ENCODE measurements at places on chromosomes 7 and 10. TPM values are rescaled to one million over a fixed set of nuclear protein-coding genes. Genes with fewer than 3 reads are reported as not detected.

GBF1 gene
- total RNA-seq: 40.3 TPM

ZCCHC24 gene
- total RNA-seq: 7.3 TPM

MKLN1 gene
- 34.5 TPM for total RNA-seq

TMEM26 gene
- not detected for total RNA-seq

SLC18A3 gene
- total RNA-seq: not detected

STEAP1 gene
- 27.6 TPM for total RNA-seq

SUV39H2 gene
- total RNA-seq: 17.7 TPM

HOXA5 gene
- total RNA-seq: 5.6 TPM

C7orf57 gene
- not detected for total RNA-seq

MRLN gene
- total RNA-seq: not detected

NUDCD3 gene
- total RNA-seq: 143 TPM

ACTL6B gene
- total RNA-seq: not detected

TMEM236 gene
- 0.17 TPM for total RNA-seq

PGAM2 gene
- 0.51 TPM for total RNA-seq

FEZF1 gene
- total RNA-seq: not detected

HKDC1 gene
- 0.85 TPM for total RNA-seq

CFAP46 gene
- 0.85 TPM for total RNA-seq

PIK3AP1 gene
- 0.14 TPM for total RNA-seq

STRIP2 gene
- 2.7 TPM for total RNA-seq

ACBD7 gene
- total RNA-seq: 0.85 TPM

WAC gene
- total RNA-seq: 51.6 TPM

MYO3A gene
- total RNA-seq: not detected

RAB19 gene
- not detected for total RNA-seq

ENTPD7 gene
- 25.2 TPM for total RNA-seq

CHAT gene
- not detected for total RNA-seq

CD36 gene
- total RNA-seq: 171 TPM

LLCFC1 gene
- total RNA-seq: not detected

CRPPA gene
- 2.0 TPM for total RNA-seq

GPR146 gene
- 69.9 TPM for total RNA-seq

PON1 gene
- not detected for total RNA-seq

C7orf33 gene
- total RNA-seq: not detected

HPS1 gene
- 32.7 TPM for total RNA-seq

ATP5F1C gene
- total RNA-seq: 349 TPM

CLDN15 gene
- total RNA-seq: 2.3 TPM

TMEM176B gene
- total RNA-seq: not detected

HMX2 gene
- not detected for total RNA-seq

PPP1R3A gene
- not detected for total RNA-seq

INHBA gene
- total RNA-seq: 0.60 TPM

C10orf62 gene
- total RNA-seq: 0.34 TPM

SMO gene
- 5.8 TPM for total RNA-seq

CPA1 gene
- not detected for total RNA-seq

TBX20 gene
- total RNA-seq: not detected

JMJD1C gene
- total RNA-seq: 167 TPM

ABCC2 gene
- 0.79 TPM for total RNA-seq

COBL gene
- total RNA-seq: under 0.01 TPM

BTBD16 gene
- total RNA-seq: not detected

DNAH11 gene
- total RNA-seq: 0.34 TPM

OGDH gene
- 102 TPM for total RNA-seq

LGI1 gene
- total RNA-seq: not detected

IFIT1B gene
- not detected for total RNA-seq

ALDH18A1 gene
- total RNA-seq: 110 TPM

VWDE gene
- not detected for total RNA-seq

GPR15LG gene
- total RNA-seq: not detected

AMZ1 gene
- total RNA-seq: under 0.01 TPM

SLC26A3 gene
- total RNA-seq: not detected

SERPINE1 gene
- total RNA-seq: 399 TPM

PRSS37 gene
- total RNA-seq: not detected

Measured in dermis blood vessel endothelial cell (primary cell).